ENCODE measurements at places on chromosomes 2 and 18.

DNA sequence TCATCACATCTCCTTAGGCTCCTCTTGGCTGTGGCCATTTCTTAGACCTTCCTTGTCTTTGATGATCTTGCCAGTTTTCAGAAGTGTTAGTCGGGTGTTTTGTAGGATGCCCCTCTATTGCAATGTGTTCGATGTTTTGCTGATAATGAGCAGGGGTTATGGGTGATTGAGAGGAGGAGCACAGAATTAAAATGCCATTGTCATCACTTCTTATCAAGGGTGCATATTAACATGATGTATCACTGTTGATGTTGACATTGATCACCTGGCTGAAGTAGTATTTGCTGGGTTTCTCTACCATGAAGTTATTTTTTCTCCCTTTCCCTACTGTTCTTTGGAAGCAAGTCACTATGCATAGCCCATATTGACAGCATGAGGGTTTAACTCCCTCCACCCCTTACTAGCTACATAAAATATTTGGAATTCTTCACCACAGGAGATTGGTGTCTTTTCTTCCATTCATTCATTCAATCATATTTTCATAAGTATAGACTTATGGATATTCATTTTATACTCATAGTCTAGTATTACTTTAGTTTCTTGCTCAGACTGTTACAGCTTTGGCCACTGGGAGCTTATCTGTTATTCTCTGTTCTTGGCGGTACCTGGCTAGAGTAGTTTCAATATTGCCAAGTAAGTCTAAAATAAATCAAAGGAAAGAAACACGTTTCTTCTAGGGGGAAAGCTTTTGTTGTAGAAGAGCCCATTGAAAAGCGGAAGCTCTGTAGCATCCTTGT lies 54.5 kb upstream of the TMEM87B start:
- no peak for DNase-seq

DNA sequence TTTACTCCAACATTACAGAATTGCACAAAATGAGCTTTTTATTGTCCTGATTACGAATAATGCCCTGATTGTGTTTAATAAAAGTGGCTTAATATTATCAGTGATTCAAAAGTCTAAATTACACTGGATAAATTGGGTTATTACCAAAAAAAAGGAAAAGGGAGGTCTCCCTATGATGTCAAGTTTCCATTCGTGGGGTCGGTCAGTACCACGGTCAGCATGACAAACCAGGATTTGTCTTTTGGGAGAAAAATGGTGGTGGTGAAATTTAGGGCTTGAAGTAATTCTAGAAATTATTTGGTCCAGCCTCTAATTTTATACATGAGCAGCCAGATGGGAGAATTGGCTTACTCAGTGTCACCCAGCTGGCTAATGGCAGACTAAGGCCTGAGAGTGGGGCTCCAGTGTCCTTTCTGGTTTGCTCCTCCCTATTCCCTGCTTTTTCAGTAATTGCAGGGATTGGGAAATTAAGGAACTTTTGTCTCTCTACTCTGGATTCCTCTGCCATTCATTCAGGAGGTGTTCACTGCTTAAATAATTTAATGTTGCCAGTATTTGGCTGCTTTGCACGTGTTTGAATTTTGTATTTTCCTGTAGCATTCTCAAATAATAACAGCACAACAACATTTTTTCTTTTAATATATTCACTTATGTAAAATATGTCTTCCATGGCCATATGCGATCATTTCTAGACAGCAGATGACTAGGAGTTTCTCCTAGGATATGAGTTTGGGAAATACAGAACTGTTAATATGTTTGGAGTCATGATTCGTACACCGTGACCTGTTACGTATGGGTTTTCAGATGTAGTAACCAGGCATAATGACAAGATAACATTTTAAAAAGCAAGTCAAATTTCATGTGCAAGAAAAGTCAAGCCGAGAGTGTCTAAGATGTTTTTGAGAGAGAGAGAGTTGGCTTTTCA lies 128.9 kb upstream of the NOSTRIN start:
- peak; percentile 58 for DNase-seq

GRCh38 chr18:63903851-63904570 lies 3.7 kb upstream of the SERPINB10 start:
- DNase-seq = no peak

GRCh38 chr2:197944416-197945096 lies 140.2 kb downstream of the PLCL1 start:
- no peak for DNase-seq

DNA sequence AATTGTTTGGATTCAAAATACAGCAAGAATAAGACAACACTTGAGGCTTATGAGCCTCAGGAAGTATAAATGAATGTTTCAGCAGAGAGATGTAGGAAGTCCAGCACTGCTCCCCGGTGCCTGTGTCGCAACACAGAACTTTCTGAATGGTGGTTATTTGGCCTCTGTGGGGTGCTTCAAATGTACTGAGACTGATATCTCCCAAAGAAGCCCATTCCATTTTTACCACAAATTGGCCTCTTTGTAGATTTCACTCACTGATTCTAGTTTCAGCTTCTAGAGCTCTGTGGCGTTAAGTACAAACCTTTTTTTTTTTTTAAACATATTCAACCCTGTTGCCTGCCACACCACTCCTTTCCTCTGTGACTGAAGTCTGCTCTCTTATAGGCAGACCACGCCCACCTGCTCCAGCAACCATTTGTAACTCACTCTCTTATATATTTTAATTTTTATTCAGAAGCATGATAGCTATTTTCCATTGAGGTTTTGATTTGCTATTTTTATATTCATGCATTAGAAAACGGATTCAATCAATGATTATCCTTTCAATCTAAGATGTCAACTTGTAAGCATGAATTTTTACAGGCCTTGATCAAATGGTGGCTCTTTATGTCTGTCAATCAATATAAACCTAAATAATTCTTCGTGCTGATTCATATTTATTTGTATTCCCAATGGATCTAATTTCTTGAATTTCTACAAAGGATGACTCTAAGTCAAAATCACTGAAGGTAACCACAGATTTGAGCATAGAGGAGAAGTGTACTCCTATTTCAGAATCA lies 277.1 kb upstream of the CCDC68 start:
- DNase-seq = no peak

- peak; percentile 85 for DNase-seq
These were observed 917.6 kb upstream of the ACVR2A start for GRCh38 chr2:146927080-146927711.

DNA sequence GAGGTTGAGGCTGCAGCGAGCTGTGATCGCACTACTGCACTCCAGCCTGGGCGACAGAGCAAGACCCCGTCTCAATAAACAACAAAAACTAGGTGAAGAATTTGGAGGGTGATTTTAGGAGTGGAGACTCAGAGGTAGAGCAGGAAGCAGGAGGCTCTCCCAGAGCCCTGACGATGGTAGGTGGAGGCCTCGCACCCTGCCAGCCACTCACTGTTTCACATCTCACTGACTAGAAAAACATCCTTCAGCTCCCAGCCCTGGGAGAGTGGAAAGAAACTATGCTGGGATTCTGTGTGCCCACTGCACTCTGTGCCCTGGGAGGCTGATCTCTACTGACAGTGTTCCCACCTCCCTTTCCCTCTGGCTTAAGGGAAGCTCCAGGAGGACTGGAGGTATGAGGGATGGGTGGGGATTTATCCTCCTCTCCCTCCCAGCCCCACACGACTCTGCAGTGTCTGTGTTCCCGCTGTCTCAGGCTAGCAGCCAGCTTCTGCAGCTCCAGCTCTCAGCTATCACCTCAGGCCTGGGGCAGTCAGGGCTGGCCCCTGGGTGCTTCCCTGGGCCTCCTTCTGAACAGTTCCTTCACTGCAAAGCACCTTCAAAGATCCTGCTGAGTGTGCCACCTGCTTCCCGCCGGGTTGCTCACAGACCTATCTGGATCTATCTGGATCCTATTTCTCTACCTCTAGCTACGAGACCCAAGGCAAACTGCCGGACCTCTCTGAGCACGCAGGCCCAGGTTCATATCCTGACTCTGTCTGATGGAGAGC lies 9.6 kb downstream of the CIB4 start:
- DNase-seq = peak; percentile 44

DNA sequence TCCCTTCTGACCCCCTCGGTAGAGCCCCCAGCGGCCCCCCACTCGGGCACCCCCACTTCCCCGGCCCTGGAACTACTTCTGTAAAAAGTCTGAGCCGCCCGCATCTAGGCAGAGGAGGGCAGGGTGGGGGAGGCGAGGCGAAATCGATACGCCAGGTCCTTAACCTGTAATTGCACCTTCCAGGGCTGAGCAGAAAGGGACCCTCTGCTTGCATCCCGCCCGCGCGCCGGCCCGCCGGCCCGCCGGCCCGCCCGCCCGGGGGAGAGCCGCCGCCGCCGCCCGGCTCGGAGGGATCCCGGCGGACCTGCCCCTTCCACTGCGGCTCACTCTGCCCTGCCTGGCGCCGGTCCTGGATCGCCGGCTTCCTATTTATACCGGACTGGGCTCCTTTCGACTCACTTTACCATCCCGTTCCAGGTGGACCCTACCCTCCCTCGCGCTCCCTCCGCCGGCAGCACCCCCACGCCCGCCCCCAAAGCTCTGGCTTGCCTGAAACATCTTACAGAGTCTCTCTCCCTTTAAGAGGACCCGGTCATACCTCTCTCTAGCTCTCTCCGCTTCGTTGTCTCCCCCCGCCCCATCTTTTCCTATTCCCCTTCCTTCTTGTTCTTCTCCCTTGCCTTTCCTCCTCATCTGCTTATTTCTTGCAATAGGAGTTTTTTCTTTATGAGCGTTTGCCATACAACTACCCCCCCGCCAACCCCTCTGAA lies 797 bp downstream of the KLHL14 start:
- DNase-seq = peak; percentile 36

DNA sequence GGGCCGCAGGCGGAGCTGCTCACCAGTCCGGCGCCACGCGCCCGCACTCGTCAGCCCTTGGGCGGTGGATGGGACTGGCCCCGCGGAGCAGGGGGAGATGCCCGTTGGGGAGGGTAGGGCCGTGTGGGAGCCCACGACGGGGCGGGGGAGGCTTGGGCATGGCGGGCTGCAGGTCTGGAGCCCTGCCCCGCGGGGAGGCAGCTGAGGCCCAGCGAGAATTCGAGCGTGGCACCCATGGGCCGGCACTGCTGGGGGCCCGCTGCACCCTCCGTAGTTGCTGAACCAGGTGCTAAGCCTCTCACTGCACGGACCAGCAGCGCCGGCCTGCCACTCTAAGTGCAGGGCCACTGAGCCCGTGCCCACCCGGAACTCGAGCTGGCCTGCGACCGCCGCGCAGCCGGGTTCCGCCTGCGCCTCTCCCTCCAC lies 182.4 kb upstream of the ERBB4 start:
- DNase-seq = no peak

DNA sequence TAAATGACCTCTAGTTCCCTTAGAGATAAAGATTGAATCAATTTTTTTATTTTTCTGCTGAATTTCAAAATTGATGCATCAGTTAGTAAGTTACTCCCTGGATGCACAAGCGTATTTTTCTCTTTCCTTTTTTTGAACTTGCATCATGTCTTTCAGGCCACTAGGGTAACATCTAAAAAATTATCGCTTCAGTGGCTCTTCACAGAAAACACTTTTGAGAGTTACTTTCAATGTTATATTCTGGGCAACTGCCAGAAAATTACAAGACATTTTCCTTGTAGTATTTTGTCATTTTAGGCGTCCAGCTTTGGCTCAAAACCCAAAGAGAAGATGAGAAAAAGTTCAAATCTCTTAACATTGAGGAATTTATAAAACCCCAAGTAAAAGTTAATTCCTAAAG lies 59.8 kb downstream of the DSEL start:
- DNase-seq = no peak

- DNase-seq = no peak
These were observed 505.8 kb downstream of the ZEB2 start for GRCh38 chr2:144014103-144014502.

- DNase-seq = no peak
These were observed 8.3 kb upstream of the RHOB start for GRCh38 chr2:20438334-20439192.

DNA sequence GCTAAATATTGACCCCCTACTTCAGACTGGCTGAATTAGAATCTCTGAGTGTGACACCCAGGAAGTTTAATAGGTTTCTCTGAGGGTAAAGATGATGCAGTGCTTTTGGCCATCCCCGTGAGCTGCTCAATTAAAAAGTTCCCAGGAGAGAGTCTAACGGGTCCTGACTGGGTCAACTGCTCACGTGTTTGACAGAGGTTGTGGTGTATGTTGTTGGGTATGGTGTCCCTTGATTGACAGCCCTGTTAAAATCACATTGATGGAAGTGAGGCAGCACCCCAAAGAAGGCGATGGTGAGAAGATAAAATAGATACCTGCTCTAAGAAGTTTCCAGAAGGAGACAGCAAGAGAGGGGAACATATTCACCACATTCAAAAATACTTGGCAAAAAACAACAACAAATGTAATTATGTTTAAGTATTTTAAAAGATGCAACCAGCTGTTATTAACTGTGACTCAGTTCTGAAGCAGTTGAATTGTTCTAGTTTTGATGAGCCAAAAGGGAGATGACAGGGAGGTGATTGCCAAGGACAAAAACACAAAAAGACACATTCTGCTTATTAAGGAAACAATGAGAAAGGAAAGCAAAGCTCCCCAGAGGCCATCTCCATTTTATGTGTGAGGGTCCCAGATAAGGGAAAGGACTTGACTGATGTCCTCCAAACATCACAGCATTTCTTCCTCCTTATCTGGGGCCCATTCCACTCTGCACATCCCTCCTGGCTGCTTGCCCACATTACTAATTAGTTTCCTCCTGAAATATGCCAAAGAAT lies 11.5 kb upstream of the GMCL1 start:
- no peak for DNase-seq

- no peak for DNase-seq
These were observed 224.3 kb upstream of the FOSL2 start for GRCh38 chr2:28168376-28168775.

DNA sequence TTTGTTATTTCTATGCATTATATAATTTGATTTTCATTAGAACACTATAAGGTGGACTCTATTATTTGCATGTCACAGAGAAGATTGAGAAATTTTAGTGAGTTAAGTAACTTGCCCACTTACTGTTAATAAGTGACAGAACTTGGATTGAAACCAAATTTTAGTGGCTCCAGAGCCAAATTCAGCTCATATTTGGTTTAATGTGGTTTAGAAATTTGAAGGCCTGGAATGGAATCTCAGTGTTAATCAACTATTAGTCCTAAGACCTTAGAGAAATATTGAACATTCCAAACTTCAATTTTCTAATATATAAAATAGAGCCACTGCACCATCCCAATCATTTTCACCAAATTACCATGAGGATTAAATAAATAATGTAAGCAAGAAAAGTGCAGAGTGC lies 281.6 kb downstream of the ZNF385B start:
- DNase-seq = no peak

DNA sequence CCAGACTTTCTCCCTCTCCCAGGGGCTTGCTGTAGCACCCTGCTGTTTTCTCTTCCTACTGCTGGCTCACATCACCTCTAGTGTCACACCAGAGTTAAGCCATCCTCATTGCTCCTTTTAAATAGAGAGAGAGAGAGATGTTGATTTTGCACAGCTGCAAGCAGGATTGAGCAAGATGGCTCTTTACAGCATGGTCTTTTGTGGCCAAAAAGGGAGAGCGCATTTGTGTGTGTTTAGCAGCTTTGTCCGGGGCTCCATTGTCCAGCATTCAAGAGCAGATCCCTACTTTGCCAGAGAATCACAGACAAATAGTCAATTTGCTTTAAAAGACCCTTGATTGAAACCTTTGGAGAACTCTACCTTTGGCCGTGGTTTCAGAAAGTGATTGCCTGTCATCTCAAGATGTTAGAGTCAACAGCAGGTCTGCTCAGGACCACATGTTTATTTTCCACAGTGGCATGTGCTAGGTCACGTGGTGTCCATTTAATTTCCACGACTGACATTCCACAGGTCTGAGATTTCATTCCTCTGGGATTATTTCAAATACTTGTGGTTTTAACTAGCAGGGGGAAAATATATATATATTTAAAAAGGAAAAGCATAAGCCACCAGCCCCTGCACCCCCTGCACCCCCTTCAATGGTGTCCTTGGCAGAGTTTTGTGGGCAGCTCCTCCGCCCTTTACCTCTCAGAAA lies 359.9 kb upstream of the SLC14A2 start:
- DNase-seq = no peak

GRCh38 chr2:210459880-210460279 lies 16.7 kb downstream of the LANCL1 start:
- DNase-seq = peak; percentile 10
